Kasumi-1 (cell line): ENCODE measurements at places on chromosomes 3 and 15.

DNA sequence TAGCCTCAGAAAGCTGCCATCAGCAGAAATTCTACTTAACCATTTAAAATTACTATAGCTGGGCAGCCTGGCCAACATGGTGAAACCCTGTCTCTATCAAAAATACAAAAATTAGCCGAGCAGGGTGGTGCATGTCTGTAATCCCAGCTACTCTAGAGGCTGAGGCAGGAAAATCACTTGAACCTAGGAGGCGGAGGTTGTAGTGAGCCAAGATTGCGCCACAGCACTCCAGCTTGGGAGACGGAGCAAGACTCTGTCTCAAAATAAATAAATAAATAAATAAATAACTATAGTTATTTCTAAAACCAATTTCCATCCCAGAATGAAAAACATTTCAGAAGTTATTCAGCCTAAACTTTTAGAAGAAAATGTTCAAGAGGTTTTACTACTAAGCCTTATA lies 25.1 kb downstream of the LRRFIP2 start:
- DNase-seq: no peak

- DNase-seq: no peak
These were observed 27.0 kb downstream of the ADIPOQ start for GRCh38 chr3:186869253-186870100.

DNA sequence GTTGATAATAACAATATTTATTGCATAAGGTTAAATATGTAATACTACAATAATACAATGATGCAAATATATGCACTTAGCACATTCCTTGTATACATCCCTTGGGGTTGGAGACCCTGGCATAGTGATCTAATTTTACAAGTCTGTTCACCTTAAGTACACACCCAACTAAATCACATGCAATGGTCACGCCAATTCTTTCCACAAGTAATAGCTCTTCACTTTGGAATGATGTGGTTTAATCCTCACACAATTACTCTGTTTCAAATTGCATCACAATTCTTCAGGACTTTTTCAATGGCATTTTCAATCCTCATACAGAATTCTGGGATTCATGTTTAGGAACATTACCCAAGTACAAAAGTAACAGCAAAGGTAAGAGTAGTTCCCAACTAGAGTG lies 27.3 kb upstream of the SPRED1 start:
- no peak for DNase-seq

DNA sequence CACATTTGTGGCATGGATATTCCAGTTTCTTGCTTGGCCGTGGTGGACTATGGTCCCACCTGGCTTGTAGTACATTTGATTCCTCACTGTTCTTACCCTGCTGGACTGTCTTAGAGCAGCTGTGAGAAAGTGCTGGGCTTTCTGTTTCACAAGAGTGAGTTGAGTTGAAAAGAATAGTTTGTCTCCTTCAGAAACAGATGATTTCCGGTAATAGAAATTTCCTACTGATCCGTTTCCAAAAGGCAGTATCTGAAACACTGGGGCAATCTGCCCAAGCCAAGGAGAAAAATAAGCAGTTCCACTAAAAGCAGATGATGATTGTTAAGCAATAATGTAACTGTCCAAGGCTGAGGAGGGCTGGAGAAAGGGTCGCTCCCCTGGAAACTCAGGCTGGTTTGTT lies 96.0 kb downstream of the SUCLG2 start:
- no peak for DNase-seq

- DNase-seq: no peak
These were observed 25.0 kb downstream of the ACP3 start for GRCh38 chr3:132342183-132342582.

- no peak for DNase-seq
These were observed 33.4 kb upstream of the KIF23 start for GRCh38 chr15:69380726-69381105.

- no peak for DNase-seq
These were observed 22.4 kb upstream of the SEMA4B start for GRCh38 chr15:90178468-90179435.

GRCh38 chr3:29677421-29677820 lies 396.6 kb downstream of the RBMS3 start:
- DNase-seq: no peak

DNA sequence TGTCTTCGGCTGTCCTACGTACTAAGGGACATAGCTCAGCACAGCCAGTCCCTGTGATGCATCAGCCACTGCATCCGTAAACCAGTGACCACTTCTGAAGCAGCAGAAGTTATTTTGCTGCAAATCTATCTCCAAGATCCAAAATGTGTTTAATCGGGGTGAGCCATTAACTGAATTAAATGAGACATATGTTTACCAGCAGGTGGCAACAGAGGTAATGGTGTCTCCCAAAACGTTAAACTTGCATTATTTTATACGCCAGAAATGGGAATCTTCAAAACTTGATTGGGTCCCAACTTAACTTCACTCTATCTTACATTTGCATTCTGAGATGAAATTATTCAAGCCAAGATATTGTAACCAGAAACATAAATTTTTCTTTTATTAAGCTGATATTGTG lies 75.3 kb upstream of the BOC start:
- DNase-seq: peak; percentile 35

DNA sequence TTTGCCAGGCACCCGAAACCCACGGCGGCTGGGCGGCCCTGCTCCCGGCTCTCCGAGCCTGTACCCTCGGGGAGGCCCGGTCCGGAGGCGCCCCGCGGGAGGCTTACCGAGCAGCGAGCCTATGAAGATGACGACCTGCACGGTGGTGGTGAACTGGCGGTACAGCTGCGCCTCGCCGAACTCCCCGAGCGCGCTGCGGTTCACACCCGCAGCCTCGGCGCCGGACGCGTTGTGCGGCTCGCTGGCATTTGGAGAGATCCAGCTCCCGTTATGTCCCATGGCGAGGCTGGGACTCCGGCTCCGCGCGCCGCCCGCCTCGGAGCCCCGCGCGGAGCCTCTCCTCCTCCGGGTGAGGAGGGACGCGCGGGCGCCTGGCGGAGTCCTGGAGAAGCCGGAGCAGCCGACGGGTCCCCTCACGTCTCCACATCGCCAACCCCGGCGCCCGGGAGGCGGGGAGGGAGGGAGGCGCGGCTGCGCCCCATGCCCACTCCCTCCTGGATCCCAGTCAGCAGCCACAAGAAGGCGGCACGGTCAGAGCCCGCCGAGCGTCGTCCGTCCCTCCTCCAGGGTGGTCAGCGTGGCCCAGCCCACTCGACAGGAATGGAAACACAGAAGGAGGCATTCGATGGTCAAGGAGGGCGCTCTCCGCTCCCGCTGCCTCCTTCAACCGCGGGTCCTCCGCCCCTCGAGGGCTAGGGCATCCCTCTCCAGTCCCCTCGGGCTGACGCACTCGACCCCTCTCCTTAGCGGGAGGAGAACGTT lies at the start of gene GPR176:
Gene GPR176 (minus strand): TSS at position 519 of the 762 bp plus-strand sequence. CDS start 240 bp downstream, at position 279.
- DNase-seq: no peak

DNA sequence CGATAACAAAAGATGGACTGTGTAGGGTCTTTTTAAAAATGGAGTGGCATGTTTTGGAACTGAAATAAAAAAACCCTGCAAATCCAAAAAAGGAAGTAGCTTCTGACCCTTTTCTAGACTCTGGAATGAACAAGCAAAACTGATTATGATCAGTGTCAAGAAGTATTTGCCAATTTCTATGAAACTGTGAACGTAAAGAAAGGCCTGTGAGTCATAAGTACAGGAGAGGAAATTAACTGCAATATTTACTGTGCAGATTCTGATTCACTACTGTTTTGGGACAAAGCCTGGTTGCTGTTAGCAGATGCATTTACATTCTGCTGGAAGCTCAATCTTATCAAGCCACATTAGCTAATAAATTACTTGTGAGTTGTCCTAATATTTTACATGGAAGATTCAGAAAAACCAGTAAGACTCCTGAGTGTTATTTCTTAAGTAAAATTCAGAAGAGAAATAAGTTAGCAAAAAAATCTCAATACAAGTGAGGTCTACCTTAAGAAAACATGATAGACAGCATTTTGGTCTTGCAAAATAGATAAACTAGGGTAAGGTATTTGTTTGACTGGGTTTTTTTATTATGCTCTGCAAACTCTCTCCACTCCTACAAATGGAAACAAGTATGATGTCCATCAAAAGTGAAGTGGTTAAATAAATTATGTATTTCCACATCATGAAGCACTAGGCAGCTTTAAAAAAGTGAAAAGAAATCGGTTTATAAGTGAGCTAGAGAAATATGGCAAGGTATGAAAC lies 90.2 kb upstream of the LMOD3 start:
- peak; percentile 18 for DNase-seq

DNA sequence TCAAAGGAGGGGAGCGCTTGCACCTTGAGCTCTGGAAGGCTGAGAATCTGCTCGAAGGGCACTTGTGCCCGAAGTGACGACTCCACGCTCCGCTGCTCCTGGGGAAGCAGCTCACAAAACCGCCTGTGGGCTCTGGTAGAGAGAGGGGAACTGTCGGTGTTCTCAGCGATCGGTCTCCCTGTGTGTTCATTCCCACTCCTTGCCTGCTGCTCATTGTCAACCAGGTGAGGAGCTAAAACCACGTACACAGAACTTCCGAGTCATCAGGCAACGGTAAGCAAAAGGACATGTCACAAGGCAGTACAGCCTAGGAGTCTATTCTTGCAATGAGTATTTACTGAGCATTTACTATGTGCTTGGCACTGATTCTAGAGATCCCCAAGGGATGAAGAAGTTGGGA lies 1.5 kb downstream of the CIB1 start:
- DNase-seq: no peak

- DNase-seq: no peak
These were observed 167.8 kb upstream of the TLE3 start for GRCh38 chr15:70265466-70265978.

DNA sequence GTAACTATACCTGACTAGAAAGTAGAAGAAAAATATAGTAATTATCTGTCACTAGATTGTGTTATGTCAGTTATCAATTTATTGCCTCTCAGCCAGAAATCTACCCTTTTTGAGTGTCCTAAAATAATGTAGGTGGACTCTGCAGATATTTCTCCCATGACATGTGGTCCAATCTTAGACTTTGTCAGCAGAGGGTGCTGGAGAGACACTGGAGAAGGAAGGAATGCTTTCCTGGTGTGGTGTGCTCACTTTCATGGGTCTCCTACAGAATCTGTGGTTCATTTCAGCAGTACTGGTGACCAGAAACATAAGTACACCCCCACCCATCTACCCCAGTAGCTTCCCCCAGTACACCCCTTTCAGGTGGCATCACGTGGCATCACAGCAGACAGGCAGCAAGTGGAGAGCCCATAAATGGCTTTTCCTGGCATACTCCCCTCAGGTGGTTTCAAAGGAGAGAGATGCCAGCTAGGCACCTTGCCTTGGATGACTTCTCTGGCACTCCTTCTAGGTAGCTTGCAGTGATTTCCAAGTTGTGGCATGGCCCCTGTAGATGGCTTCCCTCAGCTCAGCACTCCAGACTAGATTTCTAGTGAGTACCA lies 114.7 kb downstream of the GADL1 start:
- peak; percentile 20 for DNase-seq

- DNase-seq: no peak
These were observed 1056.8 kb downstream of the ROBO2 start for GRCh38 chr3:78096488-78097255.

DNA sequence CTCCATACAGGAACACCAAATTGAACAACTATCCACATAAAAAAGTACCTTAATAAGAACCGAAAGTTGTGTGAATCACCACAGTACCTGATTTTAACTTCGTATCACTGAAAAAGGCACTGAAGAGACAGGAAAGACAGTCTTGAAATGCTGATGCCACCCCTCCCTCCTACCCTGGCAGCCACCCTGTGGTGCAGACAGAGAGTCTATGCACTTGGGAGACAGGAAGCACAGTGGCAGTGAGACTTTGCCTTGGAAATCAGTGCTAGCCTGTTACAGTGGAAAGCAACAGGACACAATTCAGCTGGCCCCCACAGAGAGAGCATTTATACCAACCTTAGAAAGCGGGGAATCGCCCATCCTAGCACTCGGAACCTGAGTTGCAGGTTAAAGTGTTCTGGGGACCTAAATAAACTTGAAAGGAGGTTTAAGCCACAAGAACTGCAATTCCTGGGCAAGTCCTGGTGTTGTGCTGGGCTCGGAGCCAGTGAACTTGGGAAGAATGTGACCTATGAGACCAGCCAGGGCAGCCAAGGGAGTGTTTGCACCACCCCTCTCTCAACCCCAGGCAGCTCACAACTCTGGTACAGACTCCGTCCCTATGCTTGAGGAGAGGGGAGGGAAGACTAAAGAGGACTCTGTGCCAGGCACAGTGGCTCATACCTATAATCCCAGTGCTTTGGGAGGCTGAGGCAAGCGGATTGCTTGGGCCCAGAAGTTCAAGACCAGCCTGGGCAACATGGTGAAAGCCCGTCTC lies 240.1 kb downstream of the ISL2 start:
- no peak for DNase-seq

DNA sequence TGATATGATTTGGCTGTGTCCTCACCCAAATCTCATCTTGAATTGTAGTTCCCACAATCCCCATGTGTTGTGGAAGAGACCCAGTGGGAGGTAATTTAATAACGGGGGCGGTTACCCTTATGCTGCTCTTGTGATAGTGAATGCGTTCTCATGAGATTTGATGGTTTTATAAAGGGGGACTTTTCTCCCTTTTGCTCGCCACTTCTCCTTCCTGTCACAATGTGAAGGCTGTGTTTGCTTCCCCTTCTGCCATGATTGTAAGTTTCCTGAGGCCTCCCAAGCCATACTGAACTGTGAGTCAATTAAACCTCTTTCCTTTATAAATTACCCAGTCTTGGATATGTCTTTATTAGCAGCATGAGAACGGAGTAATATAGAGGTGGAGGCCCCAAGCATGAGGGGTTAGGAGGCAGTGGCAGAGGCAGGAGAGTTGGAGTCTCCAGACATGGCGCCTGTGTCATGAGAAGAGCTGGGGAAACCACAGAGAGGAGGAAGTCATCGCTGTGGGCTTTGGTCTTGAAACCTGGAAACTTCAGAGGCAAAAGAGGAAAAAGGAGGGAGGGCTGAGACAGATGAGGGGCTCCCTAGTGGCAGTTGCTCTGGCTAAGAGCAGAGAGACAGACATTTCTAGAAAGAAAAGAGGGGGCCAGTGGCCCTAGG lies 107.8 kb upstream of the VEPH1 start:
- peak; percentile 74 for DNase-seq

GRCh38 chr3:46725621-46726314 lies 8.1 kb upstream of the PRSS50 start:
- no peak for DNase-seq

- DNase-seq: no peak
These were observed 25.8 kb downstream of the SNX1 start for GRCh38 chr15:64121614-64122013.

DNA sequence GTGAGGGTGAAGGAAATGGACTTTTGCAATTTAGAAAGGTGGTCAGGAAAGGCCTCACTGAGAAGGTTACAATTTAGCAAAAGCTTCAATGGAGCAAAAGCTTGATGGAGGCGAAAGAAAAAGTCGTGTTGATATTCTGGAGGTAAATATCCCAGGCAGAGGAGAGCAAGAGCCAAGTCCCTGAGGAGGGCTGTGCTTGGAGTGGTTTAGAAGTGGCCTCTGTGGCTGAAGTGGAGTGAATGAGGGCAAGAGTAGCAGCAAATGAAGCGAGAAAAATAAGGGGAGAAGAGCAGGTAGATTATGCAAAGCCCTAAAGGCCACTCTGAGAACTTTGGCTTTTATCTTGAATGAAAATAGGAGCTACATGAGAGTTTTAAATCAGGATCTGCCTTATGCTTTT lies 54.1 kb downstream of the GUCA1C start:
- DNase-seq: no peak

- DNase-seq: no peak
These were observed 136.9 kb upstream of the EIF1B start for GRCh38 chr3:40172560-40172959.
